ENCODE measurements at places on chromosomes 16 and 17.

- ATAC-seq, result no peak
These were observed 4.4 kb downstream of the ATP2A1 start for GRCh38 chr16:28882551-28883160.

- ATAC-seq, result peak; percentile 96
These were observed 26.5 kb upstream of the LASP1NB start for GRCh38 chr17:38898812-38899348.

DNA sequence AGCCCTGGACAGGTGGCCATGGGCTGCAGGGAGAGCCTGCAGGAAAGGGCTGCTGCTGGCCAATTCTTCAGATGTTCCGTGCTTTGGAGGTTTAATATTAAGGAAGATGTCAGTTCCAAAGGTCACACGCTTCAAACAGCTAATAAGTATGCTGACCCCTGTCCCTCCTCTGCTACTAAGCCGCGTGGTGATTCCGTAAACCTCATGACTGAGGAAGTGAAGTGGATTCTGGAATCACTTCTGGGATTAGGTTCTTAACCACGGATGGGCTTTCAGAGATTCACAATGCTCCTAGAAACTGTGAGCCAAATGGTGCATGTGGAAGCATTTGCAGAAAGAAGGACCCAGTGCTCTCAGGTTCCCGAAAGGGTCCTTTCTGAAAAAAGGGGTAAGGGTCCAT, 28.5 kb upstream of the ERN1 start:
- ATAC-seq, result no peak

DNA sequence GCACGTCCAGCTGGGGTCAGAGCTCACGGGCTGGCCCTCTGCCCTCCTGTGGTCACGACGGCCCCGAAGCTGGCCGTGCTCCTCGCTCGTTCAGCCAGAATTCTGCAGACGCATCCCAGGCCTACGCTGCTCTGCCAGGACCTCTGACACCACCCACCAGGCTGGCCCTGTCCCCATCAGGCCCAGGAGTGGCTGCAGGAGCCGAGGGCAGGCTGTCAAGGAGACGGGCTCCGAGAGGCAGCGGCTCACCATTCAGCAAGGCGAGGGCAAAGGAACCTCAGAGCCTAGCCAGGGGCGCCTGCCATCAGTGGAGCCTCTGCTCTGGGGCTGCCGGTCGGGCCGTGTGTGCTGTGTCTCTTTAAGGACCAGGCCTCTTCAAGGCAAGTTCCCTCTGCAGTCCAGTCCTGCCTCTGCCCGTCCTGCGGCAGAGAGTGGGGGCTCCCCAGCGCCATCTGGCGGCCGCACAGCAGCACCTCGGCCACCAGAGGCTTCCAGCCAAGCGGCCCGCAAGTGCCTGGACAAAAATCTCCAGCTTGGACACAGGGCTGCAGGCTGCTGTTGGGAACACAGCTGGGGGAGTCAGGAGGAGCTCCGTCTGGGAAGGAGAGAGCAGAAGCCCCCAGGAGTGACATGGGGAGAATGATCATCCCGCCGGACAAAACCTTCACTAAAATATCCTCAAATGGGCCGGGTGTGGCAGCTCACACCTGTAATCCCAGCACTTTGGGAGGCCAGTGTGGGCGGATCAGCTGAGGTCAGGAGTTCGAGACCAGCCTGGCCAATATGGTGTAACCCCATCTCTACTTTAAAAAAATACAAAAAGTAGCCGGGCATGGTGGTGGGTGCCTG, 7.4 kb upstream of the ABR start:
- peak; percentile 86 for ATAC-seq

- no peak for ATAC-seq
These were observed 1344.4 kb downstream of the TP53TG3F start for GRCh38 chr16:34803683-34804416.

- ATAC-seq, result no peak
These were observed 16.2 kb downstream of the CYGB start for GRCh38 chr17:76521262-76521661.

DNA sequence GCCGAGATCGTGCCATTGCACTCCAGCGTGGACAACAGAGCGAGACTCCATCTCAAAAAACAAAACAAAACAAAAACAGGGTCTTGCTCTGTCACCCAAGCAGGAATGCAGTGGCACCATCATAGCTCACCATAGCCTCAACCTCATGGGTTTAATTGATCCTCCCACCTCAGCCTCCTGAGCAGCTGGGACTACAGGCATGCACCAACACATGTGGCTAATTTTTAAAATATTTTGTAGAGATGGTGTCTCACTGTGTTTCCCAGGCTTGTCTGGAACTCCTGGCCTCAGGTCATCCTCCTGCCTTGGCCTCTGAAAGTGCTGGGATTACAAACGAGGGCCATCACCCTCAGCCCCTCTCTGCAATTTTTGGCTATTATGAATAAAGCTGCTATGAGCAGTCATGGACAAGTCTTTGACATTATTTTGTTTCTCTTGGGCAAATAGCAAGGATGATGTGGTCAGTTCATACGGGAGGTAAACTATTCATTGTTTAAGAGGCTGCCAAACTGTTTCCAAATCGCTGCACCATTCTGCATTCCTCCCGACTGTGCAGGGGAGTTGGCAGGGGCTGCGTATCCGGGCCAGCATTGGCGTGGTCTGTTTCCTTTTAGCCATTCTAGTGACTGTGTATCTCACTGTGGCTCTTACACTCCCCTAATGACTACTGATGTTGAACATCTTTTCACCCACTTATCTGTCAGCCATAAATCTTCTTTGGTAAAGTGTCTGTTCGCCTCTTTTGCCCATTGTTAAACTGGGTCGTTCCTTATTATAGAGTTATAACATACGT, 21.1 kb downstream of the EIF4A3 start:
- no peak for ATAC-seq

DNA sequence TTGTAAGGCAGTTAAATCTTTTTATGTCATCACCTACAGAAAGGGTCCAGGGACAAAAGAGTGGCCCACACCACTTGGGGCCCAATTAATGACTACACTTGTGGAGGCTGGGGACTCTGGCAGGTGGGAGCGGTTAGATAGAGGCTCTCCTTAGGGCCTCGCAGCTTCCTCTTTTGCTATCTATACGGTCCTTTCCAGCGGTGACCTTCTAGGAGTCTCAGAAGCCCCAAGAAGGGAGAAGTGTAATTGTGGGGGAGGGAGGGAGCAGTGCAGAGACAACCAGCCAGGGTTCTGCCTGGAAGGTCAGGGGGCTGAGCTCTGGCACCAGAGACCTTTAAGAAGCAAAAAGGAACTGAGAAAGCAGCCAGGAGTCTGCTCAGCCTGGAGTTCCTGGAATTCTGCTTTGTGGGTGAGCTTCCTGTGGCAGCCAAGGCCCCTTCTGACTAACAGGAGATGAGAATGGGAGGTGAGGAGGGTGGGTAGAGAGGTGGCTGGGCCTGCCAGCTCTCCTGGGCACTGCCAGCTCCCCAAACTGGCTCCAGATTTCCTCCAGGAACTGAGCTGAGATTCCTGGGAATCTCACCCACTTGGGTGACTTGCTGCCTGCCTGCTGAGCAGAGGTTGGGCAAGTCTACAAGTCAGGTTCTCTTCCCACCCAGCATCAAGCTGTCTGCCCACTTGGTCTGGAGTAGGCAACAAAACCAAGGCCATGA, 16.3 kb upstream of the MAP3K14 start:
- ATAC-seq, result peak; percentile 44

- no peak for ATAC-seq
These were observed 79.4 kb downstream of the NF1 start for GRCh38 chr17:31174215-31174614.
